ENCODE measurements at places on chromosomes 7 and 10.

- DNase-seq, result no peak
Observed at GRCh38 chr10:24209432-24209771, 464 bp downstream of the KIAA1217 start.

- no peak for DNase-seq
Observed at GRCh38 chr10:69069090-69070042, 18.5 kb upstream of the SRGN start.

DNA sequence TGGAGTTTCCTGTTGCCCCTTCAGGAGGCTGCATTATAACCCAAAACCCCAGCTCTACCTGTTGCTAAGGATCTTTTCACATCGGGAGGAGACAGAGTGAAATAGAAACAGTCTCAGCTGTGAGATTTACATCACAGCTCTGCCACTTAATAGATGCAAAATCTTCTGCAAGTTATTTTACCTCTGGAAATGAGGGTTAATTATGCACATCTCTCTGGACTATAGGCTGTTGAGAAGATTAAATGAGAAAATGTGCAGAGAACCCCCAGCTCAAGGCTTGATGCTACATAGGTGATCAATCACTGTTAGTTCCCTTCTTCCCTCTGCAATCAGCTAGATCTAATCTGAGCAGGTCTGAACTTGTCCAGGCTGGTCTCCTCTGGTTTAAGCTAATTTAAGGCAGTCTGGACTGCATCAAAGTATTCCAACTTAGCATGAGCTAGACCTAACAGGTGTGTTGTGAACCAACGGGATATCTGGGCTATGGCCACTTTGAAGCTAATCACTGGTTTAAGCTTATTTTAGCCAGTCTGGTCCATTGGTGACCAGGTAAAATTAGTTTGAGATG, 8.9 kb upstream of the LRRC18 start:
- no peak for DNase-seq

- DNase-seq, result no peak
Observed at GRCh38 chr7:145797507-145797906, 319.1 kb upstream of the CNTNAP2 start.

- no peak for DNase-seq
Observed at GRCh38 chr7:31384466-31384865, 43.9 kb upstream of the NEUROD6 start.

- no peak for DNase-seq
Observed at GRCh38 chr7:92423710-92424131, 23.6 kb upstream of the GATAD1 start.

GRCh38 chr7:140673063-140673773, 473 bp downstream of the ADCK2 start:
- DNase-seq, result peak; percentile 63

DNA sequence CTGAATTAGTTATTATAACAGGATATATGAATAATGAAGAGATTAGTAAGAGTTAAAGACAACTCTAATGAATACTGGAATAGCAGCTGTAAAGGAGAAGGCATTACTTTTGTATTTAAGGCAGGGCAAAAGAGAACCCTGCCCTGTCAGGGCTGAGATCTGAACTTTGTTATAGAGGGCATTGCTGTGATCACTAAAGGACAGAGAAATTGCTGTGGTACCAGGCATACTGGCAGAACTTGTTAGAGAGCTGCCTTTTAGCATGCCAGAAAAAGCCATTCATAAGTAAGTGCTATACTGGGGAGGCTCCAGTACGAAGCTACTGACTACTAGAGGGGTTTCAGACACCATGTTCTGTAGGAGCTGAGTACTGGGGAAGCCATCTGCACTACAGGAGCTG, 481.8 kb downstream of the SEMA3D start:
- no peak for DNase-seq

DNA sequence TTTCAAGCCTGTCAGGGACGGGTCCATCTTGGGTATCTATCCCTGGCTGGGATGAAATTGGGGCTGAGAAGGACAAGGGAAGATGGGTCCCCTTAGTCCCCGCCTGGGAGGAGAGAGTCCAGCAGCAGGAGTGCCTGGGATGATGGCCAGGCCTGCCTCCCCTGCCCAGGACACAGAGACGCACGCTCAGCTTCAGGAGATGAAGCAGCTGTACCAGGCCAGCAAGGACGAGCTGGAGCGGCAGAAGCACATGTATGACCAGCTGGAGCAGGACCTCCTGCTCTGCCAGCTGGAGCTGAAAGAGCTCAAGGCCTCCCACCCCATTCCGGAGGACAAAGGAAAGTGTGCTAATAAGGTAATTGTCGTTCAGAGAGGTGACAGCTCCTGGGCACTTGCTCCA, 15.4 kb downstream of the CCDC136 start:
- DNase-seq, result no peak

DNA sequence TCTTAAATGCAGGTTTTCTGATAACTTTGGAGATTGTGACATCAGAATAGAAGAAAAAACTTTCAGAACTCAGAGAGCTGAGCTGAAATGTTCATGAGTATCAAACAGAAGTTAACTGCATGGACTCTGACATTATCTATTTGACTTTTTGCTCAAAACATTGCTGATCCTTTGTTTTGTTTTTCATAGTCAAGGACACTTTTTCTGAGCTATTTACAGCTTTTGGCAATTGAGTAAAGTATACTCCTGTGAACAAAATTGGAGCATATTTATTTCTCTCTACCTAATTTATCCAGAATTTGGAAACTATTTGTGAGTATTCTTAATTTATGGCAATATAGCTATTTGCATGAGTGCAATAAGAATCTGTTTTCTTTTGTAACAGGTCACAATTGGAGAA, 11.1 kb downstream of the KCP start:
- DNase-seq, result no peak

GRCh38 chr7:105596866-105597265, 15.6 kb upstream of the EFCAB10 start:
- no peak for DNase-seq

- DNase-seq, result no peak
Observed at GRCh38 chr7:151117565-151117964, 31.3 kb downstream of the AGAP3 start.

DNA sequence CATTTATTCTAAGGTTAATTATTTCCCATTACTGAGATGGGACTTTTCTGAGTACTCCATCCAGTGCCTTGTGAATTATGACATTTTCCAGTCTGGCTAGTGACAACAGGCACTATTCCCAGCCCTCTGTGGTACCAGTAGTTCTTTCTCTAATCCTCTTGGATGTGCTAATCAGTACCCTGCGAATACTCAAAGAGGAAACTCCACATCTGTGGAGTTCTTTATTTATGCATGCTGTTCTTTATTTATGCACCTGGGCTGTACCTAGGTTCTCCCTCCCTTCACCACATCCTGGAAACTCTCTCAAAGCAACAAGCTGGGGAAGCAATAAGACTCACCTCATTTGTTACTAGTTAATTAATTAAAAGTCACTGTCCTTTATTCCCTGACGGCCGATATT, 83.5 kb downstream of the TSPAN12 start:
- no peak for DNase-seq

DNA sequence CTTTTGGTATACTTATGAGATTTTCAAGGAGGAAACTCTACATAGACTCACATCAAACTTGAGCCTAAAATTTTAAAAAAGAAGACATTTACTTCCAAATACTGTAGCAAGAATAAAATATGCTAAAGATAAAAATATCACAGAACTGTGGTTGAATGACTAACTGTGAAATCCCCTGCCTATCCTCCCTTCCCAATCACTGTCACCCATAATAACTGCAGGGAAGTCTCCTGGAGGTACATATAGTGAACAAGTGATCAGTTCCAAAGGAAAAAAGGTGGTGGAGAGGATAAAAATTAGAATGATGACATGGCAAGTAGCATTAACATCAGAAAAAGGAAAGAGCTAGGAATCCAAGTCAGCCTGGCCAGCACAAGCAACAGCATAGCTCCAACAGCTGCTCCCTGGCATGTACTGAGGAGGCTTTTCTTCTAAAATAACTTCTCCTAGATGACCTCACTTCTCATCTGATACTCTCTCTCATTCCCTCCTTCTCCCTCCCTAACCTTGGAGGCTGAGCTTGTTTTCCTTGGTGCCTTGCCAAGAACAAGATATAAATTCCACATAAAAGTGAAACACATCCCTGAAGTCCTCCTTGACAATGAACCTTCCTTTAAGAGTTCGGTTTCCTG, 124.0 kb downstream of the IQUB start:
- no peak for DNase-seq

GRCh38 chr7:20350518-20350951, 19.8 kb downstream of the ITGB8 start:
- DNase-seq, result peak; percentile 90

GRCh38 chr7:84100866-84101265, 93.7 kb downstream of the SEMA3A start:
- DNase-seq, result no peak

- DNase-seq, result no peak
Observed at GRCh38 chr7:119571666-119572065, 701.3 kb upstream of the KCND2 start.

GRCh38 chr10:13492493-13493180, 36.2 kb downstream of the BEND7 start:
- no peak for DNase-seq

DNA sequence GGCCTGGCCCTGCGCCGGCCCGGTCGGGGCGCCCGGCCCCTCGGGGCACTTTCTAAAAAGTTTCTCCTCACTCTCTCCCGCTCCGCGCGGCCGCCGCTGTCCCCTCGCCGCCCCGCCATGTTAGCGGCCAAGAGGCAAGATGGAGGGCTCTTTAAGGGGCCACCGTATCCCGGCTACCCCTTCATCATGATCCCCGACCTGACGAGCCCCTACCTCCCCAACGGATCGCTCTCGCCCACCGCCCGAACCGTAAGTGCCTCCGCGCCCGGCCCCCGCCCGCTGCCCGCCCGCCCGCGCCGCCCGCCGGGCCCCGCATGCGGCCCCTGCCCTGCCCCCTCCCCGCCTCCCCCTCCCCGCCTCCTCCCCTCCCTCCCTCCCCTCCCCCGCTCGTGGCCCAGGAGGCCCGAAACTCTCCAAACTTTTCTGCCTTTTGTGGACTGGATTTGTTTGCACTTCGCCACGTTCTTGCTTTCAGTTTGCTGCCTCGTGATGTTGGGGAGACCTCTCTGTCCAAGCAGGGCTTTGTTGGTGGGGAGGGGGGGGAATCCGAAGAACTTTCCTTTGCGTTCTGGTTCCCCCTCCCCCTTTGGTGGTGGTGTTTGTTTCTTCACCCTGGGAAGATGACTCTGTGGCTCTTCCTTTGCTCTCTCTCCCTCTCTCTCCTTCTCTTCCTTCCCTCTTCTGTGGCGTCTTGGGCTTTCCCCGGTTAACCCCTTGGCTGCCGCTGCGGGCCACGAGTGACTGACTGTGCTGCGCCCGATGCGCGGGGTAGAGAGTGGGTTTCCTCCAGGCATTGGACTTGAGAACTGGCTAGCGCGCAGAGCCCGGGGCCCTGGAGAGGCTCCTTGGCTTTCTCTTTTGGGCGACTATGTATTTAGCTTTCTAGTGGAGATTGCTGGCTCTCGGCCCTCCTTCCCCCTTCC, 1.6 kb downstream of the TCF7L2 start:
- peak; percentile 56 for DNase-seq

DNA sequence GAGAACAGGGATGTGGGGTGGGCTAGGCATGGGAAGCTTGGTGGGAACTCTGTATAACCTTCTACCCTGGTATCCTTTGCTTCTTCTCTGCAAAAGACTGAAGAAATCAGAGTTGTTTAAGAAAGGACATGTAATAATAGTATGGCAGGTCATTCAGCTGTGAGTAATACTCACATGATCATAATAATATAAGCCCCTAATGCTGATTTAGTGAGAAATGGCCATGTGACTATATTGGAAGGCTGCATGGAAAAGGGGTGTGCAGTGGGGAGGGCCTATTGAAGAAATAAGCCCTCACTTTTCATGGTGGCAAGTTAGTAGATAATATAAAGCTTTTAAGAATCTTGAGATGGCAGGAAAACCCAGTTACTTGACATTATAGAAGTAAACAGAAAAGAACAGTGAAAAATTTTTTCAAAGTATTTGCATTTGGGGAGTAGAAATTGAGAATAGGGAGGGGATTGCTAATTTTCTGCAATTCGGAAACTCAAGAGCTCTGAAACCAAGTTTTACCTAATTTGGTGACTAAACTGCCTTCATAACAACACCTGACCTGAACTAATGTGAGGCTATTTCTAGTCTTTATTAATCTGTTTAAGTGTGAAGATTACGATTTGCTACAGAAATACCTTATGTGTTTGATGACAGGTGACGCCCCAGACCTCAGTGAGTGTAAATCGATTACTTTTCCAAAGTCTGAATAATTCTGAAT, 44.4 kb downstream of the ATXN7L1 start:
- no peak for DNase-seq

DNA sequence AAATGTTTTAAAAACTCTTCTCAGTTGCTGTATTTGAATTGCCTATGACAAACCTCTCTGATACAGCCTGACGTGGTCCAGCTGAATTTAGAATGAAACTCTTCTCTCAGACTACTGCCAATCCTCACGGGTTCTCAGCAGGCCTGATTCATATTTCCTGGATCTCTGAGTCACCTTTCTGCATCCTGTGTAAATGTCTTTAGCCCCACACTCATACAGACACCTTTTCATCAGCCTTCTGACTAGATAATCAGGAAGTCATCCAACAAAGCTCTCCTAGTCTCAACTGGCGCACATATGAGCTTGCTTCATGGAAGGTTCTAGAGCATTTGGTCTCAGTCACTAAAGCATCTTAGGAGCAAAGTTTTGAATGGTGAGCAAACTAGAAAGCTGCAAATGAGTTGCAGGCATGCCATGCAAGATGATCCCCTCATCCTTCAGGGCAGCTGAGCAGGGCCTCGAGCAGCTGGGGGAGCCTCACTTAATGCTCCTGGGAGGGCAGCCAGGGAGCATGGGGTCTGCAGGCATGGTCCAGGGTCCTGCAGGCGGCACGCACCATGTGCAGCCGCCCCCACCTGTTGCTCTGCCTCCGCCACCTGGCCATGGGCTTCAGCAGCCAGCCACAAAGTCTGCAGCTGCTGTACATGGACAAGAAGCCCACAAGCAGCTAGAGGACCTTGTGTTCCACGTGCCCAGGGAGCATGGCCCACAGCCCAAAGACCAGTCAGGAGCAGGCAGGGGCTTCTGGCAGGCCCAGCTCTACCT, 182.8 kb downstream of the ARHGAP12 start:
- DNase-seq, result no peak

DNA sequence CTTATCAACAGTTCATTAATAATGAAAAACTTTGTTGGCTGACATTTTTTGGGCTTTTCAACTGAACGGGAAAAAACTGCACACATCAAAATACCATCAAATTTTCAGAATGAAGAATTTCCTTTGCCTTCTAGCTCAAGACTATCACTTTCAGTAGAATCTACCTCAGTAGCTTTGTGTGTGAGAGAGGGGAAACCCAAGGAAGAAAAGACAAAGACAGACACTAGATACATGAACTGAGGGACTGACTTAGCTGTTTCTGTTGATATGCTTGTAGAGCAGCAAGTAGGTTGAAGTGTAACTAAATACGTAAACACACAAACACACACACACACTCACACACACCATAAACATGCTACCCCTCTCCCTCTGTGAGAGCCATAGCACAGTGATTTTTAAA, 257.1 kb downstream of the CDK14 start:
- no peak for DNase-seq

Data from putamen (tissue), 1 donor.